ENCODE measurements at places on chromosomes 2 and 18.

DNA sequence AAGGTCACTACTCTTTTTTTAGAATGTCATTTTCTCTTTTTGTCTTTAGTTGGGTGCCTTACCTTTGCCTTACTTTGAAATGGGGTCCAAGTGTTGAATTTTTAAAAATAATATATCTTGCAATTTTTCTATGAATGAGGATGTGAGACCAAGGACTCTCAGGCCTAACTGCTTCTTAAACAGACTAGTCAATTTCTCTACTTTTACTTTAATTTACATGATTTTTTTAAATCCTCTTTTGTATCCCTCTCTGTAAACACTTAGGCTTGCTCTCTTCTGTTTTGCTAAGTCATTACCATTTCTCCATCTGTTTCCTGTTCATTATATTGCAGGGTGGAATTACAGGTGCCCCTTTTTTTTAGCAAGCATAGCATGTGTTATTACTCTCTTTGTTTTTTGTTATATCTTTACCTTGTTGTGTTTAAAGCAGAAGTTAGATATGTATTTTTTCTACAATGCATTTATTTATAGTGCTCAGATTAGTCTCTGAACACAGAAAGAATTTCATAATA lies 261.8 kb downstream of the SPAG16 start:
- no peak for DNase-seq

DNA sequence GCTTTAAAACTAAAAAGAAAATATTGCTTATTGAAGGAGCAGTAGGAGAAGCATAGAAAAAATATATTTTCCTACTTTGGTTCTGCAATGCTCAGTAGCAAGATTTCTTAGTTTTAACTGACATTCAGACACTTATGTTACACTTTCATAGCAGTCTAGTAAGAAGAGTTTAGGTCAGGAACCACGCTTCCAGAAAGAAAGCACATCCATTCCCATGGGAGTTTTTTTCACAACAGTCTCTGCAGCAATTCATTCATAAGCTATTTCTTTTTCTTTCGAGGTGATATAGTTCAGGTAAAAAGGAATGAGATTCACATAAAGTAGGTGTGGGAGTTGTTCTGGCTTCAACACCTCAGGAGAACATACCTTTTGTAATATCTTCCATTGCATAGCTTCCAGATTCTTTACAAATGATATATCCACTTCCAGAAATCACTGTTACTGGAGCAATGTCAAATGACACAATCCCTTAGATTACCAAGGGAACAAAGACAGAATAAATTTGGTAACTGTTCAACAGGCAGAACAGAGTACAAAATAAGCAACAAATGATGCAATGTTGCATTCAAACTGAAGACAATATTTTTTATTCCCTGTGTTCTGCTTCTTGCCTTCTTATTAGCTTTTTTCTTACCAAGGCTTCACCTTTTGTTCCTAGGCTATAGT lies 95.2 kb upstream of the GULP1 start:
- DNase-seq: no peak

DNA sequence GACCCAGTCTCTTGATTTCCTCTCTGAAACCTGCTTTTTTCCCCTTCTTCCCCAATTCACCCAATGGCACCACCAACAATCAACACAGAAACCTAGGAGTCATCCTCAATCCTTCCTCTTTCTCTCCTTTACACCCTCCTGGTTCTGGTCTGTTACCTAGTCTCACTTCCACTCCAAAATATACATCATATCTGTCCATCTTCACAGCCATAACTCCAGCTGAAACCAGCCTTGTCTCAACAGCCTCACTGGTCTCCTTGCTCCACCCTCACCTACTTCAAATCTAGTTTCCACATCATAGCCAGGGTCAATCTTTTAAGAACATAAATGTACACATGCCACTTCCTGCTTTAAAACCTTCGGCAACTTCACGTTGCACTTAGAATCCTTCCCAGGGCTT lies 11.8 kb upstream of the TWSG1 start:
- no peak for DNase-seq

- no peak for DNase-seq
Observed at GRCh38 chr2:199772035-199772976, 78.7 kb downstream of the FTCDNL1 start.

GRCh38 chr2:157940024-157940423 lies 63.9 kb upstream of the ACVR1 start:
- DNase-seq: no peak

GRCh38 chr18:11963991-11964484 lies 17.3 kb upstream of the IMPA2 start:
- no peak for DNase-seq

DNA sequence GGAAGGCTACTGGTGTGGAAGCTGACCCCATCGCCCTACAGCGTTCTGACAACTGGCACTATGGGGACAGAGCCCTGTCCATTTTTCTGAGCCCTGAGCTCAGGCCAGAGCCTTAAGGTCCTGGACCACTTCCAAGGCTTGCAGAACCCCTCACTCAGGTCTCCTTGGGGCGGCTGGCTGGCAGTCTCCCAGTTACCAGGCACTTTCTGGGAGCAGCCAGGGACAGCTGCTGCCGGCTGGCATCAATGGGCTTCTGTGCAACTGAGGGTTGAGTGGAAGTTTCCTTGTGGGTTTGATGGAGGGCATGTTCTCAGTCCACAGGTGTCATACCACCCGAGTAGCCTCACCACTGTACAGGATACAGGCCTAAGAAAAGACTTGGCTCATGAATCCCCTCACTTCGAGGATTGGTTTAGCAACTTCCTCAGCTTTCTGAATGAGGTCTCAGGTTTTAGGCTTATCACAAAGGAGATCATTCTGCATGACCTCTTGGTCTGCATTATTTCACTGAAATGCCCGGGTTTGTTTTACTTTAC lies 27.4 kb upstream of the WIPF1 start:
- DNase-seq: no peak

DNA sequence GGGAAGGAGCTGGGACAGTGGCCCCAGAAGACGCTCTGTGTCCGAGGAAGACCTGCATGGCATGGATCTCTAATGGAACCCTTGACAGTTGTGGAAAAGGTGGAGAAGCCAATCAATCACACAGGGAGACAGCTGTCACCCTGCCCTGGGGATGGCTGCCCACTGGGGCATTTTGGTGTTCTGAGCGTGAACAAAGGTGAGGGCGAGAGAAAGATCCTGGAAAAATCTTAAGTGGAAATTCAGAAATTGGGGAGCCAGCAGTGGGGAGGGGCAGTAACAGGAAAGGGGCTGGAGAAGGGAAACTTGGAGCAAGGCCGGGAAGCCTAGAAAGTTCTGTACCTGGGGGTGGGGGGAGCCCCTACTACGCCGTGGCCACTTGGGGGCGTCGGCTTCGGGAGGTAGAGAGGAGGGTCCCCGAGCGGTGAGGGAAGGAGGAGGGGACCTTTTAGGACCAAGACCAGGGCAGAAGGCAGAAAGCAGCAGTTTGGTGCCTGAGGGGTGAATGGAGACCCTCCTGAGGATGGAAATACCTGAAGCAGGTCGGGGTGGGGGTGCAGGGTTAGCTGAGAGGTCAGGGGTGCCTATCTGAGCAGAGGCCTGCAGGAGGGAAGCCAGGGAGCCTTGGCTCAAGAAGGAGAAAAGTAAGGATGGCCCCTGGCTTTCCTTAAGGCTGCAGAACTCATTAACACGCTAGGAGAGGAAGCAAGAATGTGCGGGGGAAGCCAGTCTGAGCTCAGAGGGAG lies 30.0 kb downstream of the NGEF start:
- no peak for DNase-seq

DNA sequence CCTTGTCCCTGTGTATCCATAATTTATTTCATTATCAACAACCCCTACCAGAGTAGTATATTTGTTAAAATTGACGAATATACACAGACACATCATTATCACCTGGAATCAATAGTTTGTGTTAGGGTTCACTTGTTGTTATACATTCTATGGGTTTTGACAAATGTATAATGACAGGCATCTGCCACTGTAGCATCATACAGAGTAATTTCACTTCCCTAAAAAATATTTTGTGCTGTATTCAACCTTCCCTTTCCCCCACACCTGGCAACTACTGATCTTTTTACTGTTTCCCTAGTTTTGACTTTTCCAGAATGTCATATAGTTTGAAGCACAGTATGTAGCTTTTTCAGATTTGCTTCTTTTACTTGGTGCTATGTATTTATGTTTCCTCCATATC lies 132.0 kb downstream of the ZNF804A start:
- no peak for DNase-seq

- DNase-seq: no peak
Observed at GRCh38 chr2:236765478-236765877, 195.9 kb downstream of the ACKR3 start.

- DNase-seq: no peak
Observed at GRCh38 chr18:71374294-71375000, 1085.6 kb downstream of the SOCS6 start.

DNA sequence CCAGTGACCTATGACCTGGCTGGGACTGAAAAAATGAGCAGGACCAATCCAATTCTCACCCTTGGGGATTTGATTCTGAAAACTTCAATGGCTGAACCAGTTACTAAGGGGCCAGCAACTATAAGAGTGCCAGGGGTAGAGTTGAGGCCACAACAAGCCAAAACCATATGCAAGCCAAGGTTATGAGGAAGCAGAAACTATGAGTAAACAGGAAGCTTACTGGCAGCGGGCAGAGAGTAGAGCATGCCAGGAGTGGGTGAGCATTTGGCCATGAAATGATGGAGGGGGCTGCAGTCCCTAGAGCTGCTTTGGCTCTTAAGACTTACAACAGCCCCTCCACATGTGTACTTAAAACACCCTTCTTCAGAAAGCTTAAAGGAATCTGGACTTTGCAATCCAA lies 82.4 kb downstream of the RBMS1 start:
- no peak for DNase-seq

GRCh38 chr2:31193806-31194205 lies 23.5 kb downstream of the CAPN14 start:
- no peak for DNase-seq

- DNase-seq: no peak
Observed at GRCh38 chr18:50359806-50360205, 15.0 kb upstream of the SKA1 start.

DNA sequence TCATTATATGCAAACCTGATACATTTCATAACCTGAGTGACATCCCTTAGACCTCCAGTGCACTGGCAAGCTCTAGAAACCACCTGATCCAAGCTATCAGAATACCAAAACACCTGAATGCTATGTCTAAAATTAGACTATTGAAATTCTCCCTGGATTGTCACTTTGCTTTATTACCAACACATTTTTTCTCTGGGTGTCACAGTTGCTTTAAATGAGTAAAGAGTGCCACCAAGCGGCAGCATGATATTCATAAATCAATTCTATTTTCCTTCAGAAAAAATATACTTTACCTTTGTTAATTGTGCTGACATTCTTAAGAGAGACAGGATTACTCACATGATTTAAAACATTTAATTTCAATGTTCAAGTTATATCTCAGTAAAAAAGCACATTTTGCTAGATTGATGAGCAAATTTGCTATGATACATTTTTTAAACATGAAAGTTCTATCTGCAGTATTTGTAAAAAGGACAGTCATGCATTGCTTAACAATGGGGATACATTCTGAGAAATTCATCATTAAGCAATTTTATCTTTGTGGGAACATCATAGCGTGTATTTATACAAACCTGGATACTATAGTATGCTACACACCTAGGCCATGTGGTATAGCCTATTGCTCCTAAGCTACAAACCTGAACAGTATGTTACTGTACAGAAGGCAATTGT lies 338.4 kb upstream of the SLC39A10 start:
- no peak for DNase-seq

- no peak for DNase-seq
Observed at GRCh38 chr2:14899621-14900414, 267.3 kb downstream of the LRATD1 start.

DNA sequence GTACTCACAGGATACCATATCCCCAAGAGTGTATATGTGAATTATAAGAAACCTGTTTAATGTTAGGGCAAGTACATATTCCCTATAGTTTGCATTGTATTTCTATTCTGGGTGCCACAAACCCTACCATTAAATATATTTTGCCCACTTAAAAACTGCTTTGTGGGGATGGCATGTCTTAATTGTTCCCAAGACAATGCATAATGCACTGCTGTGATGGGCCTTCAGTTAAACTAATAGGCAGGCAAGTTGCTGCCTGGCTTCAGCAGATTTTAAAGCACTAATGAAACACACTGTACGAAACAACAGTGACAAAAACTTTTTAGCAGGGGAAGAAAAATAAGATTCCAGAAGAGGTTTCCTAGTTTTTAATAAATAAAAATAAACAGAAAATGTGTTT lies 104.8 kb upstream of the VRK2 start:
- DNase-seq: no peak

DNA sequence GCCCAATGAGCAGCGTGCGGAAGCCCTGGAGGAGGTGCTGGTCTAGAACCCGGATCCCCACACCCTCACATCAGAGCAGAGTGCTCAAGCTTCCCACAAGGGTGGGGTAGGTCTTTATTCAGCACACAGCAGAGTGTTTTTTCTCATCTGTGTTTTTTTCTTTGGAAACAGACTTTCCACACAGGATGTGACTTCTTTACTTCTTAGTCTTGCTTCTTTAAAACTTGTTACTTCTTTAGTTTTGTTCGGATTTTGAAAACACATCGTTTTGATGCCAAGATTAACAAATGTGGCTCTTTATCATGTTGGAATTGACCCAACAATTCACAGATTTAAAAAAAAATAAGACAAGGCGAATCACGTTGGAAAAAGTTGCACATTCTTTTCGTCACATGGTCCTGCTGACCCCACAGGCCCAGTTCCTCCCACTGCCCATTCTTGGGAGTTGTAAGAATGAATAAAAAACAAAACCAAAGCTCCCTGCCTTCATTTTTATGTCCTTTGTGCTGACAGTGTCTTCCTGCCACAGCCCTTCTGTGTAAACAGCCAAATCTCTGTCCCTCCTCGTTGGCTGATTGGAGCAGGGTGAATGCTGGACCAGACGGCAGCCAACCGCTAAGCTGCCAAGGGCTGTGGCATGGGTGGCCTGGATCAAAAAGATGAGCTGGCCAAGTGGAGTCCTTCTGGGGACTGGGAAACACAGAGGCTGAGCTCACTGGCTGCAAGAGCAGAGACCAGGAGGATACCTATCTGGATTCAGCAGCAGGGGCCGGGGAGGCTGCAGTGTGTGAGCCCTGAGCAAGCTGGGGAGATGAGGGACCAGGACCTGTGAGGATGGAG lies 81.6 kb downstream of the TWIST2 start:
- DNase-seq: no peak

- DNase-seq: no peak
Observed at GRCh38 chr2:137048455-137048854, 283.1 kb downstream of the THSD7B start.

- DNase-seq: no peak
Observed at GRCh38 chr2:189913821-189914220, 129.6 kb downstream of the PMS1 start.

Data from stimulated activated CD8-positive, alpha-beta memory T cell treated with anti-CD3 and anti-CD28 coated beads, Interleukin-15, amount 100 ng/mL, for 24 hours (primary cell).